ENCODE measurements at places on chromosomes 12 and 14. TPM values are rescaled to one million over a fixed set of nuclear protein-coding genes. Genes with fewer than 3 reads are reported as not detected.

RNASE2 gene
- not detected for total RNA-seq

ACOT6 gene
- not detected for total RNA-seq

TDG gene
- 61.9 TPM for total RNA-seq

DNA sequence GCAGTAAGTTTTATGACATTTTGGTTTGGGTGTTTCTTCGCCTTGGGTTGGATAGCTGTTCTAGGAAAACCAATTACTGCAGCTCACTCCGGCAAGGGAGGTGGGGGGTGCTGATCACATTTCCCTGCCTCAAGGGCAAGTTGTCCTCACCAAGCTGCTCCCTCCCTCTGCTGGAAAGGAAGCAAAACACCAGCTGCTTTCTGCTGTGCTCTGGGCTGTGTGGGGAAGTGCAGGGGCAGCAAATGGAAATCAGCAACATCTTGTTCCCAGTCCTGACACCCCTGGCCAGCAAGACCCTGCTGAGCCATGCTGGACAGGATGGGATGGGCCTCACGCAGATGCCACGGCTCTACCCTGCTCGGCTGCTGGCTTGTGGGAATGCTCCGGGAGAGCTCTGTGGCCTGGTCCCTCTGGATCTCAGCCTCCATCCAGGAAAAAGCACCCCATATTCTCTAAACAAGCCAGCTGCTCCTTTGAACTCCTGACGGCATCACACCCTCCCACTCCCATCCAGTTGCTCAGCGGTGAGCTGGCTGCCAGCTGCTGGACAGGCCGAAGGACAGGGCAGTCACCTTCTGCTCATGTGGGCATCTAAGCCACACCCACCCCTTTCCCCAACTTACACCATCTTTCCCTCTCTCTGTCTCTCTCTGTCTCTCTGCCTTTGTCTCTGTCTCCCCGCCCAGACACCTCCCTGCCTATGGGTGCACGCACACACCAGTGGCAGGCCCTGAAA lies 52.4 kb upstream of the EIF5 start:
- DNase-seq, result no peak

DNA sequence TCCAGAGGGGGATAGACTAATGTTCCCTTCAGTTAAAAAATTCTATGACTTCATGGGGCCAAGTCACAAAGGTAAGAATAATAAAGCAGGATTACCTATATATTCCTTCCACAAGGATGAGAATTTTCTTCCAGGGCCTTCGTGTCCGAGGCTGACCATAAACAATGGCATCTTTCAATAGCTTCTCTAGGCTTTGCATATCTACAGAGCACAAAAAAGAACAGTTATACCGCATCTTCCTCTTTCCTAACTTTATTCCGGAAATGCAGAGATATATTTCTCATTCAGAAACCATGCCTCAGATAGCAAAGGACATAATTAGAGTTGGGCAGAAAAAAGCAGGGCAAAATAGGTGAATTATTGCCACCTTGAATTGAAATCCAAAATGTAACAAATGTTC lies 58.3 kb upstream of the ISM2 start:
- no peak for DNase-seq
